Lung microvascular endothelial cell (primary cell): ENCODE measurements at places on chromosomes 3 and 15.

DNA sequence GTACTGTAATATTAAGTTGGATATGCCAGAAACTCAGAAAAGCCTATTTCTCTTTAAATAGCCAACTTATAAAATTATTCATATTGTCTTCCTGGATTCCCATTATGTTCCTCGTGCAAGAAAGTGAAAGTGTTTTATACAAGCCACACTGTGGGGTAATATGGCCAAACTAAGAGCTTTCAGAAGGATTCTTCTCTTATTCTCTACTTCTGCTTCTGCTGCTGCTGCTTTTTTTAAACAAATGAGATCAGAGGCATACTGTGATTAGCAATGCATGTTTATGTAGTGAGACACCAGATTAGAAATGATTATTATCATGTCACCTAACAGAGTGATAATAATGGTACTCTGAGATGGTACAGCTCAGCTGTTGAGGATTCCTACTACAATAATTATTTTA, 1026.5 kb upstream of the CFAP20DC start:
- DNase-seq, result no peak

GRCh38 chr3:88003115-88003755, 55.6 kb downstream of the CGGBP1 start:
- DNase-seq, result peak; percentile 68

GRCh38 chr3:28915741-28916500, 364.9 kb upstream of the RBMS3 start:
- peak; percentile 57 for DNase-seq

DNA sequence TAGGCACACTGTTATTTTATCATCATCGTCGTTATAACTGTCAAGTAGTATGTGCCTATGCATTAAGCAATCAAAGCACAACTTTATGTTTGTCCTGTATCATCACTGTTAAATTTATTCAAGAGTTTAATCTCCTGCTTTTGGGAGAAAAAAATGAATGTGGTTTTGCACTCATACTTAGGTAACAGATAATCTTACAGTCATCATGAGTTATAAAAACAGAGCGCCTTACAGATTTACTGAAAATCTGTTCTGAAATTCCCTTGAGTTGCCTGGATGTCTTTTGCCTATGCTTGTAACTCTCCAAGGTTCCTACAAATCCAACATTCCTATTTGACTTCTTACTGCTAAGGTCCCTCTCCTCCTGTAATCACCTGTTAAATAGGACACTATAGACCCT, 307.3 kb downstream of the ZIC4 start:
- no peak for DNase-seq

DNA sequence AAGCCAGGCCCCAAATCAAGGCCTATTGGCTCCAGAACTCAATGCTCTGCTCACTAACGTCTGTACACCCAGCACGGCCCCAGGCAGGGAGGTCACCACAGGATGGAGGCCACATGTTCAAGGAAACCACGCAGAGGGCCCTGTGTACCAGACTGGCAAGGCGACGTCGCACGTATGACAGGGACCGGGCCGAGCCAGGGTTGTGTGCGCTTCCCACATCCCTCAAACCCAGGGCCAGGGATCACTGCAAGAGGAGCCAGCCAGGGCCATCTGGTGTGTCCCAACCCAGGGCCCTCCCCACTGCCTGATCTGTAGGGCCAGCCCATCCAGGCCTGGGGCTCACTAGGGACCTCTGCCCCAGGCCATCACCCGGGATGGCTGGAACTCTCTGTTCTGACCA, 62.0 kb downstream of the ZNF445 start:
- DNase-seq, result no peak

GRCh38 chr3:155243512-155243921, 50.0 kb downstream of the STRIT1 start:
- DNase-seq, result no peak

- DNase-seq, result no peak
These were observed 96.7 kb downstream of the ADCY5 start for GRCh38 chr3:123352134-123352554.

DNA sequence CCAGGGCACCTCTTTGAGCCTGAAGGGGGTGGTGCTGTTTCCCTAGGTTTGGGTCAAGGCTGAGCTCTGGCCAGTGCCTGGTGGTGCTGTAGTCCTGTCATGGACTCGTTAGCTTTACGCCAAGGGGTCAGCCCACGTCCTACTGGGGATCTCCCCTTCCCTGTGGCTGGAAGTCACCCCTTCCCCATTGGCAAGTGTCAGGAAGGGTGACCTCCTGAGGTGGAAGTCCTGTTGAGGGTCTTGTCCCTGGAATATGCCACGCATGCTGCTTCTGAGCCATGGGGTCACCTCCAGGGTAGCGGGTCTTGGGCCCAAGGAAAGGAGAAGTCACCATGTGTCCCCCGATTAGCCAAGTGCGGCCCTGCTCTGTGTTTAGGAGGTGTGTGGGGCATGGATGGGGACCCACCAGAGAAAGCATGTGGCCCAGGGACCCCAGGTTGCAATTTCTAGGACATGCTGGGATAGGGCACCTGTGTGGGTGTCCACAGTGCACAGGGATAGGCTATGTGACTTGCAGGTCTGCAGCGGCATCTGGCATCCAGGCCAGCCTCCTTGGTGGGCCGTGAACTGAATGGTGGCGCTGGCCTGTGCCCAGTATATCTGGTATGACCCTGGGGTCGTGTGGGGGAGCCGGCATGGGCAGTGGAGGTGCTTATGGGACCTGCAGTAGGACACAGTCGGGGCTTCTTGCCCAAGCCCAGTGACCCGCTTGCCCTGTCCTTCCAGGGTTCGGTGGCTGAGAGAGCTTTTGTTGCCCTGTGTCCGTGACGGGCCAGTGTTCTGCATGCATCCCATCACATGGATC, 226.7 kb downstream of the SNRPN start:
- DNase-seq, result no peak

DNA sequence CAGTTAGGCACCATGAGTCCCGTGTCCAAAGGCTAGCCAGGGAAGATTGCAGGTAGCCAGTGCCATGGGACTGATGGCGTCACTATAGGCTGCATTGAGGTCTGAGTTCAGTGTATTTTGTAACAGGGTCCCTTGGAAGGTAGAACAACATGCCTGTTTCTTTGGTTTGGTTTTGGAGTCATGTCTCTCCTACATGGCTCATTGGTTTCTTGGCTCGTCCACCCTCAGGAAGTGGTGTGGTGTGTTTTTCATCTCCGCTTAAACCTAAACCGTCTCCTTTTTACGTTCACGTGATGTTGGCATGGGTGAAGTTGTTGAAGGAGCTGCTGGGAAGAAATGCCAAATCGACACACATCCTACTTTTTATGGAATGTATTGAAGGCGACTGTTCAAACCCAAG, 71.6 kb downstream of the FLNB start:
- no peak for DNase-seq

DNA sequence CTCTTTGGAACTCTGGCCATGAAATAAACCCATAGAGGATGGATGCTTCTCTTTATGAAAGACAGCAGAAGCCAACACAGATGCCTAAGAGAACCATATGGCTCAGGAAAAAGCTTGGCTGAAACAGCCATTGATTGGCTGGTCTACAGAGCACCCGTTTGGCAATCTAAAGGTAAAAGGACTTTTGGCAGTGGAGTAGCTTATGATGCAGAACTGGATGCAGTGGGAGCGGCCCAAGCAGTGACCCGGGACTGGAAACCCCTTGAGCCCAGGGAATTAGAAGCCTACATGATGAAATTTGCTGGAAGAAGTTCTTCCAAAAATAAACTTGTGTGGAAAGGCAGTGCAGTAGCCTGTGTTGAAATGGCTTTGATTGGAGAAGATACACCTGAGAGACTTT, 360.2 kb downstream of the NR2F2 start:
- no peak for DNase-seq

DNA sequence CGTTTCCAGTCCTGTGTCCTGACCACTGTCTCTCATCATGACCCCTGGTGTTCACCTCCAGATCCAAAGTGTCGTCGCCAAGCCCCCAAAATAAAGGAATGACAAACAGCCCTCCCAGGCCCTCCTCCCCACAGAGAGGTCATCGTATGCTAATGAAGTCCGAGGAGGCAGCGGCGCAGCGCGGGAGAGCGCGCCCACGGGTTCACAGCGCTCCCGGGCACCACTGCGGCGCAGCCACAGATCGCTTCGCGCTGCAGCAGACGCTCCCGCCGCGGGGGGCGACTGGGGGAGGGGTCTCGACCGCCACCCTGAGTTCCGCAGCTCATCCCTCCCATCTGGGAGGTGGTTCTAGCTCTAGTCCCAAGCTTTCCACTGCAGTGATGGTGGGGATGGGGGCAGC, 1.3 kb downstream of the DGKG start:
- no peak for DNase-seq

GRCh38 chr3:64687781-64688604, at the start of gene ADAMTS9:
Gene ADAMTS9 (minus strand): TSS chr3:64688000. CDS start chr3:64687657, 343 bp downstream.
- peak; percentile 68 for DNase-seq

DNA sequence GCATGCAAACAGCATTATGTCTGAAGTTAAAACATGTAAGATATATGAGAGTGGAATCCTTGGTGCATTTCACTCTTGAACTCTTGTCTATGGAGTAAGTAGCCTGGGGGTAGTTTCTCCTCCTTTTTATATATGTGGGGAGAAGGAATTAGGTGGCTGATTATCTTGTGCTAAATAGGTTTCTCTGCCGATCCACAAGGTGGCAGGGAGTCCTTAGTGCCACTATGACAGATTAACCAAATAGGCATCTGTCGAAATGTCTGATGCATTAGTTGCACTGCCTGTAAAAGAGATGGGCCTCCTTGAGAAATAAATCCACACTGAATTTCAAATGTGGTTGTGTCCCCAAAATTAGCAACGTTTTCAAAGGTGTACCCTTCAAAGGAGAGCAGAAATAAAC, 170.1 kb downstream of the CNTN4 start:
- DNase-seq, result no peak

DNA sequence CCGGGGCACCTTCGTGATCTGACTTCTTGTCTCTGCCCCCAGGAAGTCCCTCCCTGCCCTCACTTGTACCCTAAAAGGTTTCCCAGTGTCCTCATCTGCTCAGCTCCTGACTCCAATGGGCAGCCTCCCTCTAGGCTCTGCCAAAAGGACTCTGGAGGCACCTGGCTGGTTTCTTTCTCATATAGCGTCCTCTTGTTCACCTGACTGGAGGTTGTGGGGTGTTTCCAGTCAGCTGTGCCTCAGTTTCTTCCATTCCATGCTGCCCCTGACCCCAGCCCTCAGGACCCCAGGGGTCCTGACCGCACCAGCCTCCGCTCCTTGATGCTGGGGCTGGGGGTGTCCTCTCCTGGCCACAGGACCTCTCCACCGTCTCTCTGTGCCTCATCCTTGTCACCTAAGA, 2.5 kb downstream of the PRR23E start:
- DNase-seq, result no peak

DNA sequence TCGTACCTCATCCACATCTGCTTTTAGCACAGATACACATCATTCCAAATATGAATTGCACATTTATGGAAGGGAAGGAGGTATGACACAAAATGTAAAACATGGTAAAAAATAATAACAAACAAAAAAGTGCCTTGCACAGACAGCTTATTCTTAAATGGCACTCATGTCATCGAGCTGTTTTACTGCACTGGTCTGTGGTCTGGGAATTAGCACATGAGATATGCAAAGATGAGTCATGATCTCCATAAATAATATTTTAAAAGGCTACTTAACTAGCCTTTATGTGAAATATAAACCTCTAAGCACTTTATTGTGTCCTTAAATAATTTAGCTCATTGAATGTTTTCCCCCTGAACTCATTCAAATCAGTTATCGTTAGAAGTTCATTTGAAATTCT, 142.2 kb upstream of the ZNF385D start:
- DNase-seq, result peak; percentile 3
